ENCODE measurements at places on chromosomes 4 and X.

GRCh38 chr4:170022211-170022610 lies 4.0 kb downstream of the MFAP3L start:
- no peak for DNase-seq

DNA sequence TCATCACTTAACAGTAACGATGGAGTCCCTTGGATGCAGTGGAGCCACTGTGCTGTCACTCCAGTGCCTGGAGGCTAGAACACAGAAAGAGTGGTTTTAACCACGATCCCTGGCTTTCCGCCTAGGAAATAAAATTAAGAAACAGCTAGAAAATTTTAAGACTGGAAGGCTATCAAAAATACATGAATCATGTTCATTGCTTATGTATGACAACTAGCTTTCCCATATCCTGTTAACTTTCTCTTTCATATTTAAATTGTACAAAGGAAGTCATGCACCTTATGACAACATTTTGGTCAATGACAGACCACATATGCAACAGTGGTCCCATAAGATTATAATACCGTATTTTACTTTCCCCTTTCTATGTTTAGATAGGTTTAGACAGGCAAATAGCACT lies 115.1 kb downstream of the GALNTL6 start:
- no peak for DNase-seq

DNA sequence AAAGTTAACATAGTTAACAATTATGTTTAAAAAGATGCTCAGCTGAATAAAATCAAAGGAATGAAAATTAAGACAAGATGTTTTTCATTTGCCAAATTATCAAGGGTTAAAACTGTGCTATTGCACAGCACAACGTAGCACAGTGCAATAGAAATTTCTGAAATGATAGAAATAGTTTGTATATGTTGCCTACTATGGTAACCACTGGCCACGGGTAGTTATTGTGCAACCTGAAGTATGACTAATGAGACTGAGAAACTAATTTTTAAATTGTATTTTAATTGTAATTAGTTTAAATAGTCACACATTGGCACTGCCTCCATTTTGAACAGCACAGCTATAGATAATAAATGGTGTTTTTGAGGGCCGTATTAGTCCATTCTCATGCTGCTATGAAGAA lies 343.1 kb upstream of the FAM241A start:
- DNase-seq = no peak

DNA sequence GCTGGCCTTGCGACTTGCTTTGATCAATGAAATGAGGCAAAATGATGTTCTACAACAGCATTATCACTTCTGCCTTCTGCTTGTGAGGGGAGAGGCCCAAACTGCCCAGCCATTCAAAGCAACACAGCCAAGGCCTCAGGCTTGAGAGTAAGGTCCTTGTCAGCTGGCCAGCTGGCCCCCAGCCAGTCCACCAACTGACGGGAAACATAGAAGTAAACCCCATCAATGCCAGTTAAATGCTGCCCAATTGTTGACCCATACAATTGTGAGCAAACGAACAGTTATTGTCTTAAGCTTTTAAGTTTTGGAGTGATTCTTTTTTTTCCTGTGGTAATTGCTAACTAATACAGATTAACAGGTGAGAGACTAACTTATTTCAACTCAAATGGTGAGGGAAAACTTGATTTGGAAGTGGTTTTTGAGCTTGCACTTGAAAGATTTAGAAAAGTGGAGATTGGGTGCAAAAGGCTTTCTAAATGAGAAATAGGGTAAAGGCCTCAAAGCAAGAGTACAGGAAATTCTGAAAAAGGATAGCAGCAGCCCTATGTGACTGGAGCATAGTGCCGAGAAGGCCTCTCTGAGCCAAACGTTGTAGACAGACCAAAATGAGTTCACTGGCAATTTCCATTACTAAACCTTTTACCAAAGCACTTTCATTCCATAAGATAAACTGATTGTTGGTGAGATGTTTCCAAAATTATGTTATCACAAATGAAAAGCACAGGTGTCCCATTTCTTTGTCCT lies 66.9 kb downstream of the ARHGEF38 start:
- DNase-seq = no peak

GRCh38 chr4:101954351-101954750 lies 163.8 kb downstream of the BANK1 start:
- no peak for DNase-seq

GRCh38 chr4:62288808-62289541 lies 1088.8 kb downstream of the ADGRL3 start:
- DNase-seq = no peak

DNA sequence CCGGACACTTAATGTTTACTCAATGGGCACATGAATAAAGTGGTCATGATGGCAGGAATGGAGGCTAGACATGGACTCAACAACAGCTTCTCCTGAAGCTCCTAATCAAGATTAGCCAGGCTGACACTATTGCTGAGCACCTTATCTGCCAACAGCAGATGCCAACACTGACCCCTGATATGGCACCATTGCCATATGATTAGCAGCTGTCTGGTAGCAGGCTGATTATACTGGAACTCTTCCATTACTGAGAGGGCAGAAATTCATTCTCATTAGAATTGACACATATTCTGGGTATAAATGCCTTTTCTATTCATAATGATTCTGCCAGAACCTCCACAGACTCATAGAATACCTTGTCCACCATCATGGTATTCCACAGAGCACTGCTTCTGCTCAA lies 18.4 kb upstream of the AFF1 start:
- no peak for DNase-seq

Measured in SIG-M5 (cell line).